Activated CD8-positive, alpha-beta memory T cell treated with anti-CD3 and anti-CD28 coated beads for 1 hour (primary cell): ENCODE measurements at places on chromosomes 6 and 20.

- no peak for DNase-seq
Measured at GRCh38 chr20:62039738-62040137, 25.9 kb downstream of the TAF4 start.

GRCh38 chr20:10134176-10134575, 84.5 kb upstream of the SNAP25 start:
- no peak for DNase-seq

DNA sequence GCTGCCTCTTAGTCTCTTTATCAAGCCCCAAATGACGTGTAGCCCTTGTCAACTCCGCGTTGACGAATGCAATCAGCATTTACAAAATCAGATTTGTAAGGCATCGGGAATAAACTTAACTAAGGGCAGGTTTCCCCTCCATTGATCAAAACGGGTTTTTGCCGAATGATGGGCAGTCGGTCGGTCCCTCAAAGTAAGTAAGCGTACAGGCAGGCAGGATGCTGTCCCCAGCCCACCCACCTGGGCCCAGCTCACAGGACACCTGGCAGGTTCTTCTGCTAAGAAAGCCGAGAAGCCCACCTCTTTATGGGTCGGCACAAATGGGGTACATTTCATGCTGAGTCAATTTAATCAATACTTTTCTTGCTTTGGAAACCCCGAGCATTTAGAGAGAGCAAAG, 22.0 kb upstream of the MAFB start:
- no peak for DNase-seq

DNA sequence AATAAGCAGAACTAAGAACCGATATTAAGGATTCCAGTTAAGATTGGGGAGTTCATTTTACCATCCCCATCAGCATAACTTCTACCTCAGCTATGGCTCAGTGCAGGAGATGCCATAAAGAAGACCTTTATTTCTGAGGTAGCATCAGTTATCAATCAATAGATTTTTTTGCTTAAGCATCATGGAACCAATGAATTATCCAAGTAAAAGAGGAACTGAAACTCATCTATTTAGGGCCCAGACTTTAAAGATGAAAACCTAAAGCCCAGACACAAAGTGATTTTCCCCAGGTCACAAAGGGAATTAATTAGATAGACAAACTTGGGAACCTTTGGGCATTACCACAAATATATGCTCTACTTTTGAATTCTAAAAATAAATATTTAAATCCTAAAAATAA, 59.2 kb upstream of the TINAG start:
- DNase-seq: no peak

GRCh38 chr6:161547617-161548016, 273.8 kb upstream of the AGPAT4 start:
- DNase-seq: no peak

GRCh38 chr6:50884364-50884763, 65.7 kb downstream of the TFAP2B start:
- DNase-seq: no peak

- no peak for DNase-seq
Measured at GRCh38 chr6:163324688-163325389, 89.7 kb upstream of the QKI start.

GRCh38 chr20:24051160-24051559, 62.6 kb upstream of the GGTLC1 start:
- no peak for DNase-seq

GRCh38 chr6:110269623-110270022, 88.5 kb downstream of the METTL24 start:
- no peak for DNase-seq

- DNase-seq: no peak
Measured at GRCh38 chr6:43547222-43547621, 28.6 kb downstream of the XPO5 start.

- DNase-seq: no peak
Measured at GRCh38 chr6:121522771-121523386, 87.4 kb downstream of the GJA1 start.

- DNase-seq: no peak
Measured at GRCh38 chr6:11744753-11745152, 33.9 kb downstream of the ADTRP start.

DNA sequence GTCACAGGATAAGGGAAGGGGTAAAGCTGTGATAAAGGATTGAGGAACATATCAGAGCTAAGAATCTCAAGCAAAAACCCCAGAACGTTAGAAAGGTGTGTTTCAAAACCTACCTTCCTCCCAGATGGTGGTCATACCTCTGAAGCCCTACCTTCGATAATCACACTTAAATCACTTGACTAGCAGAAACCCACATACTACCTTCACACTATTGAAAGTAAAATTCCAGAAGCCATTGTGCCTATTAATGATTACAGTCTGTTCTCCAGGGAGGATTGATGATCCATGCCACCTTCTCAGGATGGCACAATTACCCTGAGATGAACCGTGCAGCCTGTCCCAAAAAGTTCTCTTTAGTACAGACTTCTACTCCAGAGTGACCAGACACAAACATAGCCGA, 72.3 kb upstream of the SOX4 start:
- DNase-seq: no peak

- no peak for DNase-seq
Measured at GRCh38 chr6:37514321-37514771, 14.7 kb upstream of the CCDC167 start.

DNA sequence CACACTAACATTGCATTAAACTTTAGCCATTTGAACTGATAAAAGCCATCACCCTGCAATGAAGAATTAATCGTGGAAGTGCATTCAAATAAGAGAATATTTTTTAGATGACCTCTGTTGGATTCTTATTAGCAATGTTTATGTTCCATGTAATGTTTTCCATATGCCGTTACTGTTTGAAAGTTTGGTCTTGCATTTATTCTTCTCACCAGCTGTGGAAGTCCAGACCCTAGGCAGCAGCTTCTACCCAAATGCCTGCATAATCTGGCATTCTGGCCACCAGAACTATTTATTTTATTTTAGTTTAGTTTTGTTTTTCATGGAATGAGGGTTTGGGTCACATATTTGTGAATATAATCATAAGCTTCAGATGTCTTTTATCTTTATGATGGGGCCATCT, 140.4 kb downstream of the SAMD5 start:
- no peak for DNase-seq

GRCh38 chr20:57838670-57839151, 128.9 kb upstream of the PMEPA1 start:
- DNase-seq: no peak

DNA sequence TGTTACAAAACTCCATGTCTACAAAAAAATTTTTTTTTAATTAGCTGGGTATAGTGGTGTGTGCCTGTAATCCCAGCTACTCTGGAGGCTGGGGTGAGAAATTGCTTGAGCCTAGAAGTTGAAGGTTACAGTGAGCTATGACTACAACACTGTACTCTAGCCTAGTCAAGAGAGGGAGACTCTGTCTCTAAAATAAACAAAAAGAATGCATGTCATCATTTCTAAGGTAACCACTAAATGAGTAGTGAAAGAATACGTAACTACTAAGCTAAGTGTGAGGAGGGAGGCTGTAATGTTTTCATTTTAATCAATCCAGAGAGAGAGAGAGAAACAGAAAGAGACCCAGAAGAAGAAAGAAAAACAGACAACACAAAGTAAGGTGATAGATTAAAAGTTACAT, 9.9 kb downstream of the SYCP2 start:
- DNase-seq: no peak

GRCh38 chr6:167659046-167659445, 167.7 kb upstream of the AFDN start:
- DNase-seq: no peak

- peak; percentile 8 for DNase-seq
Measured at GRCh38 chr6:32685603-32686002, 19.1 kb upstream of the HLA-DQB1 start.

- DNase-seq: no peak
Measured at GRCh38 chr6:169009628-169010027, 244.0 kb downstream of the THBS2 start.

GRCh38 chr6:64955435-64955848, 751.6 kb downstream of the EYS start:
- DNase-seq: no peak

DNA sequence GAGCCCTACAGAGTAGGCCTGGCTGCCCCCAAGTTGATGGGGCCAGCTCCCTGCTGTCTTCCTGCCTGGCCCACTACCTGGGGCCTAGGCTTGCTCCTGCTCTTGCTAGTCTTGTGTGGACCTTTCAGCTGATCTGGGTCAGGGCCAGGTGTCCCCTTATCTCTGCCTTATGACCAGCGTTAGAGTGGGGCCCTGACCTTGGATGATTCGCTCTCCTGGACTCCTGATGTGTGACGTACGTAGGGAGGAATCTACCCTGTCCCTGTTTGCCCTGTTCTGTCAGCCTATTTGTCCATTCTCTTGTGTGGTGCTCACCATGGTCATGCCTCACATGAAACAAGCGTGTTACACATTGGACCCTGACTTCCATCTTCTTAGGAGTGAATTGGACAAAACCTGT, 571.8 kb downstream of the QKI start:
- no peak for DNase-seq

DNA sequence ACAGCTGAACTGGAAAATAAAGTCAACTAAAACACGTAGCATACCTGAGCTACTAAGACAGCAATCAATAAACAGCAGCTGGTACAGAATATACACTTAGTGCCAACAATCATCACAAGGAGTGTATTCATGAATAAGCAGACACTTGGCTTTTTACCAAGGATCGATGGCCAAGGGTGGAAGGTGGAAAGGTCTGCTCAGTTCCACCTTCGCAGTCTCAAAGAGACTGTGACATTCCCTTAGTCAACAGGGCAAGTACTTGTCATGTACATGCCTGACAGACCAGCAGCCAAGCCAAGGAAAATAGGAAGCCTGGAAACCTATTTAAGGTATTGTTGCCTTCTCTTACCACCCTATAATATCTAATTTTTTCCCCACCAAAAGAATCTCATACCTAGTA, 21.4 kb downstream of the HBS1L start:
- no peak for DNase-seq

GRCh38 chr20:18133962-18134361, 3.7 kb upstream of the KAT14 start:
- DNase-seq: no peak

- DNase-seq: no peak
Measured at GRCh38 chr6:31749301-31750036, 9.7 kb downstream of the MSH5 start.

GRCh38 chr20:61173267-61173666, 78.8 kb upstream of the CDH4 start:
- no peak for DNase-seq

- DNase-seq: no peak
Measured at GRCh38 chr6:148179786-148180185, 162.9 kb upstream of the SASH1 start.
